ENCODE measurements at places on chromosomes 2 and 18.

DNA sequence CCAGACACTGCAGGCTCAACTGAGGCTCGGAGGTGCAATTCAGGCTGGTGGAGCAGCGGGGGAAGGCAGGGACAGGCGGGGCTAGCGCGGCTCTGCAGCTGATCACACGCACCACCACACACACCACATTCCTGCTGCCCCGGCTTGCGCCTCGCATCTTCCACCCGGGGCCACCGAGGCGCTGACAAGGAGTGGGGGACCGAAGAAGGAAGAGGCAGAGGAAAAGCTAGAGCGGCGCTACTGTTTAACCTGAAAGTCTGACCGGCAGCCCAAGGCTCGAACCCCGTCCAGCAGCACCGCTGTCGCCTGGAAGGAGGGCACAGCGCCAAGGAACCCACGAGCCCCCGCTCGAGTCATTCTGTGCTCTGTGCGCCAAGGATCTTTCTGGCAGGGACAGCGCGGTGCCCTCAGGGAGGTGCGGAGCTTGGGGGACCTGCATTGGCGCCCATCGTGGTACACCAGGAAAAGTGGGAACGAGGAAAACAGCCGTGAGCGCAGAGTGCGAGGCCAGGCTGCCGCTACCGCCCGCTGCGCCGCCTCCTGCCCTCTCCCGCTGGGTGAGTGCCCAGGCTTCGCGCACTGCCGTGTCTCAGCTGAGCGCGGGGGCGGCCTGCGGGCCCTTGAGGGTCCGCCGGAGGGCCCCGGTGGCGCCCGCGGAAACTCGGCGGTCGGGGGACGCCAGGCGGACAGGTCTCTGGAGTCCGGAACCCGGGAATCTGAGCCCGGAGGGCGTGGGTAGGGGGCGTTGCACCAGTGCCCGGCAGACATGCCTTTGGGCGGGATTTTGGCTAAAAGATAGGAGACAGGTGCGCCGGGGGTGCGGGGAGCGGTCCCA is 860 bp upstream of the KCNJ3 start:
- no peak for DNase-seq

- DNase-seq: no peak
These were observed 33.2 kb downstream of the MLPH start for GRCh38 chr2:237520290-237520689.

DNA sequence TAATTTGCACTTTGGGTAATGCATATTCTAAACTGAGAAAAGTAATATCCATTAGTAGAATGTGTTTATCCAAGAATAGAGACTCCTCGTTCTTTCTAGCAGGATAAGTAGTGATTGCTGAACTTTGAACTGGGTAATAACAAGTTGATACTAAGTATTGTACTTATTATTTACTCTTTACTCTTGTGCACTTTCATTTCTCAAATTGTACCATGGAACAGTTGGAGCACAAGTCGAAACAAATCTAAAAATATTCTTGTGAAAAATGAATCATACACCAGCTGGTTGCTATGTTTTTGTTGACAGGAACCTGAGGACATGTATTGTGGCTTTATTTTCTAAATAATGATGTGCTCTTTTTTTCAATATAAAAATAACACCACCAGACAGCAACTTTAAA is 111.9 kb downstream of the RGPD3 start:
- DNase-seq: no peak

- no peak for DNase-seq
These were observed 28.0 kb downstream of the KLF7 start for GRCh38 chr2:207137596-207138337.

- no peak for DNase-seq
These were observed 33.3 kb downstream of the KIAA1328 start for GRCh38 chr18:36862182-36862581.

- DNase-seq: no peak
These were observed 99.2 kb downstream of the PTPRM start for GRCh38 chr18:7666195-7666776.

DNA sequence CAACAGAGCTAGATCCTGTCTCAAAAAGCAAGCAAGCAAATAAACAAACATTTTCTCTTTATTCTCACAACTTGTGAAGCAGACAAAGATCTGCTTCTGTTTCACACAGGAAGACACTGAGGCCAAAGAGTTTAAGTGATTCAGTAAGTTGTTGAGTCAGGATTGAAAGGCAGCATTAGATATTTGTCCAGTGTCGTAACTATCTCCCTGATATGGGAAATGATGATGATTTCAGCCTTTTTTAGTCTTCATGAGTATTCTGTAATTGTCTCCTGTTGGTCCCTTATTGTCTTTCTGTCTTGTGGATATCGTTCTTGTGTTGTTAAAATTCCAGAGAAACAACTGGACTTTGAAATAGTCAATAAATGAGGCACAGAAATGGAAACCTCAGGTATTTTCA is 59.6 kb downstream of the GATA6 start:
- no peak for DNase-seq

GRCh38 chr18:36085195-36085594 is 17.8 kb upstream of the RPRD1A start:
- DNase-seq: no peak

GRCh38 chr2:23707096-23707495 is 219.8 kb downstream of the ATAD2B start:
- no peak for DNase-seq

DNA sequence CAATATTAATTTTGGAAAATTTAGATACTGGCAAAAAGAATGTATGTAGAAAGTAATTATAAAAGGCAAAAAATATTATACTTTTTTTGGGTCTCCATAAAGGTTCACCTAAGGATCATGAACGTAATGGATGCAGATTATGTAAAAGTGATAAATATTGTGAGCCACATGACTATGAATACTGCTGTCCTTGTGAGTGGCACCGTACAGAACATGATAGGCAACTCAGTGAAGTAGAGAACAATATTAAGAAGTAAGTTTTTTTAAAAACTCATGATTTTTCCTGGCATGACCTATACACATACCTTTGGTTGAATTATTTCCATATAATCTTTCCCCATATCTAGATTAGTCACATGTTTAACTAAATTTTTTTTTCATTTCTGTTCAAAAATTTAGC is 18.6 kb downstream of the GEN1 start:
- DNase-seq: no peak

DNA sequence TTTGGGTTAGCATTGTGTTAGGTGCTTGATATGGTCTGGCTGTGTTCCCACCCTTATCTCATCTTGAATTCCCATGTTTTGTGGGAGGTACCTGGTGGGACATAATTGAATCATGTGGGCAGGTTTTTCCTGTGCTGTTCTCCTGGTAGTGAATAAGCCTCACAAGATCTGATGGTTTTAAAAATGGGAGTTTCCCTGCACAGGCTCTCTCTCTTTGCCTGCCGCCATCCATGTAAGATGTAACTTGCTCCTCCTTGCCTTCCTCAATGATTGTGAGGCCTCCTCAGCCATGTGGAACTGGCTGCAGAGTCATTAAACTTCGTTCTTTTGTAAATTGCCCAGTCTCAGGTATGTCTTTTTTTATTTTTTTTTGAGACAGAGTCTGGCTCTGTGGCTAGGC is 2.8 kb downstream of the MSH2 start:
- no peak for DNase-seq

All from stimulated activated CD8-positive, alpha-beta memory T cell treated with anti-CD3 and anti-CD28 coated beads, Interleukin-15, amount 100 ng/mL, for 24 hours (primary cell).